ENCODE measurements at places on chromosomes 5 and 9. TPM values are rescaled to one million over a fixed set of nuclear protein-coding genes. Genes with fewer than 3 reads are reported as not detected.

DNA sequence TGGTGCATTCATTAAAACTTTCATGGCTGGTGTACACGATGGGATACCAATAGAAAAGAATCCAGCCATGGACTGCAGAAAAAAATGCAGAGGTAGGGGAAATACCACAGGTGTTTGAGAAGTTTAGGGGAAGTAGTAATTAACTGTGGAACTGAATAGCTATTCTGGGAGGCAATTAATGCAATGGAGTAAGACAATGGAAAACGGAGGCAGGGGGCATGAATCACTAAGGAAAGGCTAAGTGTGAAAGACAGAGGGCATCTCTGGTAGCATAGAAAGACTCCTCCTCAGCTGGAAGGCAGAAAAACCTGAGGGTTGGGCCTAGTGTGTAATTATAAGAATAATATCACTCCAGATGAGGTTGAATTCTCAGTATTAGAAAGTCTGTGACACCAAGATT, 30.9 kb upstream of the NPR3 start:
- no peak overlapping the region for H3K4me3 ChIP-seq
- H3K4me1 ChIP-seq, result no peaks in the 10 kb centered on the region
- DNase-seq, result no peak
- H3K27ac ChIP-seq, result no peak overlapping the region
- H3K36me3 ChIP-seq, result no peaks in the 10 kb centered on the region

DNA sequence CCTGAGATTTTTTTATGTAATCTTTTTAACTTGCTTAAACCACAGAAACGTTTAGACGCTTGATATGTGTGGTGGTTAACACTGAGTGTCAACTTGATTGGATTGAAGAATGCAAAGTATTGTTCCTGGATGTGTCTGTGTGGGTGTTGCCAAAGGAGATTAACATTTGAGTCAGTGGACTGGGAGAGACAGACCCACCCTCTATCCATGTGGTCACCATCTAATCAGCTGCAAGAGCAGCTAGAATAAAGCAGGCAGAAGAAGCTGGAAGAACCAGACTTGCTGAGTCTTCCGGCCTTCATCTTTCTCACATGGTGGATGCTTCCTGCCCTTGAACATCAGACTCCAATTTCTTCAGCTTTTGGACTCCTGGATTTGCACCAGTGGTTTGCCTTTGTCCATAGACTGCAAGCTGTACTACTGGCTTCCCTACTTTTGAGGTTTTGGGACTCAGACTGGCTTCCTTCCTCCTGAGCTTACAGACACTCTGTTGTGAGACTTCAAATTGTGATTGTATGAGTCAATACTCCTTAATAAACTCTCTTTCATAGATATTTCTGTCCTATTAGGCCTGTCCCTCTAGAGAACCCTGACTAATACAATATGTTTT, 816.0 kb upstream of the CDH9 start:
- H3K27ac ChIP-seq, result no peak overlapping the region
- no peaks in the 10 kb centered on the region for H3K27me3 ChIP-seq
- no peaks in the 10 kb centered on the region for H3K36me3 ChIP-seq
- no peak for DNase-seq
- H3K4me1 ChIP-seq, result no peaks in the 10 kb centered on the region

Gene ORM1
- total RNA-seq, result 9.3 TPM

DNA sequence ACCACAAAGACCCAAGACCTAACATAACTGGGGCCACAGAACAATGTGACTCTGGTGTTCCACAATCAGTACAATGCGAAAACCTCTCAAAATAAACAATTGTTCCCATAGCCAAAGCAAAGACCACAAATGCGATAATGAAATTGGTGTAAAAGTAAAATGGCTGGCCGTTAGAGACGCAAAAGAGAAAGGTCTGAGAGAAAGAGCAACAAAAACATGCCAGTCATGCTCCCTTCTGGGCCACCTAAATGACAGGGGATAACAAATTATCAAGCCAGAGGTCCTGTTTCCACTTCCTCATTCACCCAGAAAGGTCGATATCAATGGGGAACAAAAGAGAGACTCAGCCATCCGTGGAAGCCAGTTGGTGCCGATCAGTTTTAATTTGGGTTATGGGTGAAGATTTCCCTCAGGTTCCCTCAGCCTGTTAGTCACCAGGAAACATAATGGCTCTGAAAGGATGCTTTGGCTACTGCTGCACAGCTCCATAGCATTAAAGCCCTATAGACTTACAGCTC, 9.2 kb upstream of the CFAP95 start:
- no peaks in the 10 kb centered on the region for H3K36me3 ChIP-seq
- DNase-seq, result no peak
- H3K27me3 ChIP-seq, result no peaks in the 10 kb centered on the region
- H3K4me3 ChIP-seq, result no peak overlapping the region

DNA sequence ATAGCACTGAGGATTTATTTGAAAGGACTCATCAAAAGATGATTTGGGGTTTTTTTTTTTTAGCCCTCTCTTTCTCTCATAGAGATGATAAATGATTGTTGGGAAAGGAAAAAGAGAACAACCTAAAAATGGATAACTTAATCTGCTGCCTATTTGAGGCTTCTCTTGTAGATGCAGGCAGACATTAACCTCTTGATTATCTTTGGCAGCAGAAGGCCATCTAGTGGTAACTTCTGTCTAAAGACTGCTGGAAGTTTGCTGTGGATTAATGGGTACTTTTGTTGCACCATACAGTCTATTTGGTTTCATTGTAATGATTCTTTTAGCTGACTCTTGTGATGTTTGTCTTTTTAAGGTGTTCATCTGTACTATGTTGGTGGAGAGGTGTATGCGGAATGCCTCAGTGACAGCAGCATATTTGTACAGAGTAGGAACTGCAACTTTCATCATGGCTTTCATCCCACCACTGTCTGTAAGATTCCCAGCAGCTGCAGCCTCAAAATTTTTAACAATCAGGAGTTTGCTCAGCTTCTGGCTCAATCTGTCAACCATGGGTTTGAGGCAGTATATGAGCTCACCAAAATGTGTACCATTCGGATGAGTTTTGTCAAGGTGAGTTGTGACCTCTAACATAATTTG, 18.8 kb downstream of the SMIM32 start:
- H3K27ac ChIP-seq, result no peak overlapping the region
- H3K4me1 ChIP-seq, result no peaks in the 10 kb centered on the region
- H3K4me3 ChIP-seq, result no peak overlapping the region
- H3K36me3 ChIP-seq, result peaks cover 22% of the 10 kb centered on the region

DNA sequence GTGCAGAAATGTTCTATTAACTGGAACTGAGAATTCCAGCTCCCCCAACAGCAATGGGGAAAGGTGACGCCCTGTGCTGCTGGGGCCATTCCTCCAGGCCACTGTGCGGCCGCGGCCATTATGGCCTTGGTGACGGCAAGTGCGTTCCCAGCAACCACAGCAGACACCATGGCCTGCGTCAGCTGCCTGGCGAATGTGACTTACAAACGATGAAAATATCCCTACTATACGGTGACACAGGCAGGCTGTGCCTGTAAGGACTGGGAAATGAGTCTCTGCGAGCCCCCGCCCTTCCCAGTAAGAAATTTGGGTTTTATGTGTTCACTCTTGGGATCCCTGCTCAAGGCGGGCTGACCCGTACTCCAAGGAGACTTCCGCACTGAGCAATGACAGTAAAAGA, 20.6 kb downstream of the CLPTM1L start:
- DNase-seq, result no peak
- H3K36me3 ChIP-seq, result peaks cover 17% of the 10 kb centered on the region
- peaks cover 4% of the 10 kb centered on the region for H3K4me1 ChIP-seq
- H3K27me3 ChIP-seq, result no peaks in the 10 kb centered on the region
- no peak overlapping the region for H3K27ac ChIP-seq
- no peak overlapping the region for H3K4me3 ChIP-seq

DNA sequence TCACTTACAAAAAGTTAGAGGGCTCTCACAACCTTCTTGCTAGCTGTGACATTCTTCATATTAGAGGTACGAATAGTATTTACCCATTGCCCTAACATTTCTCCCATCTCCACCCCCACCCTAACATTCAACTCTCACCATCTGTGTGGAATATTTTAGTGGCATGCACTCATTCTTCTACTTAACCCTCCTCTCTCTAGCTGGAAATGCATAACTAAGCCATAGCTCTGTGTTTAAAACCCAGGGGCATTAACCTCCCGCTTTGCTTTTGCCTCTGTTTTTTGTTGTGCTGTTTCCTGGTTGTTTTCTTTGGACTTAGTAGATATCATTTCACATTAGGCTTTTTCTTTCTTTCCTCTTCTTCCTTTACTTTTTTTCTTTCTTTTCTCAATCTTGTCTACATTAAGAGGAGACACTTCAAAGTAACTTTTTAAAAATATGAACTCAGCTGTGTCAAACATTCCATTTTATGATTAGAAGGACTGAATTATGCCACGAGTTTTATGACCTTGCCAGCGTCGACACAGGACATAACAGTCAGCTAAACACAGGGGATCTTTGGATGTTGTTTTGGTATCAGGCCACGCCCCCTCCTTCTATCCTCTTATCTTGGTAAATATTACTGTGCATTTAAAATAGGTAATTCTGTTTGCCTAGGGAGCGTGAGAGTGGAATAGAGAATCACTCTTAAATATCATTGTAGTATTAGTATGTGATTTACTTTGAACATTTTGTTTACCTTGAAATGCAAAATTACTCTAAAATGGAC, 236.0 kb downstream of the CD180 start:
- H3K27ac ChIP-seq, result peak overlapping the region; percentile 46
- H3K27me3 ChIP-seq, result no peaks in the 10 kb centered on the region
- peaks cover 31% of the 10 kb centered on the region for H3K4me1 ChIP-seq
- DNase-seq, result no peak

Gene PIP5KL1
- 3.4 TPM for total RNA-seq

- H3K4me1 ChIP-seq, result peaks cover 29% of the 10 kb centered on the region
- H3K4me3 ChIP-seq, result no peak overlapping the region
- peaks cover 1% of the 10 kb centered on the region for H3K36me3 ChIP-seq
- peaks cover 13% of the 10 kb centered on the region for H3K27me3 ChIP-seq
- no peak for DNase-seq
Measured at GRCh38 chr9:123866497-123866896, 63.4 kb downstream of the DENND1A start.

DNA sequence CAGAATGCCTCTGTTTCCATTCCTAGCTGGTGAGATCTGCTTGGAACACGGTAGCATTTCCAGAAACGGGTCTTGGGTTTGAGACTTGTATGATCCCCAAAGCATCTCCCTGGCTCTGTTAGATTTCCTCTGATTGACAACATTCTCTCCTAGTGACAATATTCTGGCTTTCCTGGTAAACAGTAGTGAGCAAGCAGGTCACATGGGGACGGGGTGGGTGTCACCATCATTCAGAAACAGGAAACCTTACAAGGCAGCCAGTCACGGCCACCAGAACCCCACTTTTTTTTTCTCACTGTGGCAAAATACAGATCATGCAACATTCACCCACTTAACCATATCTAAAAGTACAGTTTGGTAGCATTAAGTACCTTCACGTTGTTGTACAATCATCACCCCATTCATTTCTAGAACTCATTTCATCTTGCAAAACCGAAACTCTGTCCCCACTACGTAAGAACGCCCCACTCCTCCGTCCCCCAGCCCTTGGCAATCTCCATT, 90.1 kb upstream of the LMX1B start:
- no peak for DNase-seq
- H3K36me3 ChIP-seq, result no peaks in the 10 kb centered on the region
- H3K27ac ChIP-seq, result no peak overlapping the region
- peaks cover 89% of the 10 kb centered on the region for H3K27me3 ChIP-seq
- H3K4me3 ChIP-seq, result no peak overlapping the region

DNA sequence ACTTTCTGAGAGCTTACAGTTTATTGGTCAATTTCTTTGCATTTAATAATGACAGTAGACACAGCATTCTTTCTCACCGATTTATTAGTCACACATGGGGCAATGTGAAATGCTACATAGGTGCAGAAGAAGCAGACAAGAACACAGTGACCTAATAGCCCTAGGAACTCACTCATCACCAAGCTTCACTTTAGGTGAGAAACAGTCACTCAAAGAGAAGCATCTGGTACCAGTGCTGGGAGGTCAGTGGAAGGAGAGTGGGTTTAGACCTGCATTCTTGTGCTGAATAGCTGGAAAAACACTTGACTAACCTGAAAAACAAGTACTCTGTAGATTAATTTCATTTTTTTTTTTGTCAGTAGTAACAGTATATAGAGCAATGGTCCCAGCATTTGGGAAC, 179.6 kb downstream of the GRIA1 start:
- H3K4me3 ChIP-seq, result no peak overlapping the region
- H3K4me1 ChIP-seq, result no peaks in the 10 kb centered on the region
- H3K27ac ChIP-seq, result no peak overlapping the region
- no peaks in the 10 kb centered on the region for H3K36me3 ChIP-seq

DNA sequence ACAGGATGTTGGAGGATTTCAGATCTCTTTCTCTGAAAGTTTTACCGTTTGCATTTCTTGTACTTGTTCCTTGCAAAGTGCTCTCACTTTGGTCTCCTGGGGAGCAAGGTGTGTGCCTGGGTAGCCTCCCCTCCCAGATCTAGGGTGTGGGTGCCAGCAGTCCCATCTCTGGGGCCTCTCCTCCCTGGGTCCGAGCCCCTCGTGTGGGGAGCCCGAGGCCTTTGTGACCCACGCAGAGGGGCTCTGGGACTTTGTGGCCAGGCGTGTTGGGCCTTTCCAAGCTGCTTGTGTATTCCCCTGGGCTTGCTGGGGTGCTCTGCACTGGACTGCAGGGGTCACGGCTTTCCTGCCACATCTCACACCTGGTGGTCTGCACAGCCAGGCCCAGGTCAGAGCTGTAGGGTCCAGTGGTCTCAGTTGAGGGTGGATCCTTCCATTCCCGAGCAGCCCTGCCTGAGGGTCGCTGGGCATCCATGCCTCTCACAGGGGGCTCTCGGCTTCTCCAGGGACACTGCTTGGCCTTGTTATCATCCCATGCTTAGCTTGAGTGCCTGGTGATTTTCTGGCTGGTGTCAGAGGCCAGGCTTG, 96.3 kb downstream of the CACNA1B start:
- H3K27me3 ChIP-seq, result peaks cover 3% of the 10 kb centered on the region
- no peaks in the 10 kb centered on the region for H3K4me1 ChIP-seq
- no peak for DNase-seq

Gene PCDHA4
- 27.8 TPM for total RNA-seq

- H3K4me1 ChIP-seq, result peaks cover 4% of the 10 kb centered on the region
- H3K4me3 ChIP-seq, result no peak overlapping the region
- no peak for DNase-seq
- no peak overlapping the region for H3K27ac ChIP-seq
Measured at GRCh38 chr5:94433397-94434163, 184.8 kb downstream of the KIAA0825 start.

- no peaks in the 10 kb centered on the region for H3K36me3 ChIP-seq
- no peak overlapping the region for H3K4me3 ChIP-seq
- no peaks in the 10 kb centered on the region for H3K27me3 ChIP-seq
- H3K27ac ChIP-seq, result no peak overlapping the region
- no peak for DNase-seq
- peaks cover 11% of the 10 kb centered on the region for H3K4me1 ChIP-seq
Measured at GRCh38 chr9:33453999-33454660, 6.7 kb upstream of the AQP3 start.

GRCh38 chr9:95089257-95090022, 228.1 kb downstream of the FANCC start:
- no peaks in the 10 kb centered on the region for H3K27me3 ChIP-seq
- H3K4me1 ChIP-seq, result peaks cover 34% of the 10 kb centered on the region
- peaks cover 18% of the 10 kb centered on the region for H3K36me3 ChIP-seq
- H3K4me3 ChIP-seq, result no peak overlapping the region
- no peak for DNase-seq

Gene CPLANE1
- 31.2 TPM for total RNA-seq

Gene IL13
- not detected for total RNA-seq

- no peaks in the 10 kb centered on the region for H3K36me3 ChIP-seq
- H3K27me3 ChIP-seq, result no peaks in the 10 kb centered on the region
- DNase-seq, result no peak
Measured at GRCh38 chr5:165573445-165573844, 2068.0 kb downstream of the MAT2B start.

GRCh38 chr5:14109041-14109747, 33.9 kb upstream of the TRIO start:
- no peak overlapping the region for H3K4me3 ChIP-seq
- H3K27ac ChIP-seq, result no peak overlapping the region
- DNase-seq, result no peak
- H3K36me3 ChIP-seq, result no peaks in the 10 kb centered on the region
- peaks cover 16% of the 10 kb centered on the region for H3K27me3 ChIP-seq
- peaks cover 2% of the 10 kb centered on the region for H3K4me1 ChIP-seq
